ENCODE measurements at places on chromosomes 3 and 15.

- DNase-seq: peak; percentile 88
Observed at GRCh38 chr15:49718234-49718633, 97.4 kb downstream of the DTWD1 start.

DNA sequence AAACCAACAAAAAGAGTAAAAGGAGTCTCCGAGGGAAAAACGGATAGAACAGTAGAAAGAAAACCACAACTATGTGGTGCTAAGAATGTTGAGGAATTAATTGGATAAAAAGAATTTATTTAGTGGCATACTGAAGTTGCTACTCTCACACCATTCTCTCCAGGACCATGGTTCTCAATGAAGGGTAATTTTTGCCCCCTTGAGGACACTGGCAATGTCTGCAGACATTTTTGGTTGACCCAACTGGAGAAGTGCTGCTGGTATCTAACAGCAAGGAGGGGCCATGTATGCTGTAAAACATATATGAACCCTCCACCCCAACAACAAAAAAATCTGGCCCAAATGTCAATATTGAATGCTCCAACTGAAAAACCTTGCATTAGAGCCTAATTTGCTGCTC lies 85.9 kb upstream of the CSPG5 start:
- DNase-seq: peak; percentile 37

- no peak for DNase-seq
Observed at GRCh38 chr15:90419206-90419605, 31.2 kb downstream of the IQGAP1 start.

DNA sequence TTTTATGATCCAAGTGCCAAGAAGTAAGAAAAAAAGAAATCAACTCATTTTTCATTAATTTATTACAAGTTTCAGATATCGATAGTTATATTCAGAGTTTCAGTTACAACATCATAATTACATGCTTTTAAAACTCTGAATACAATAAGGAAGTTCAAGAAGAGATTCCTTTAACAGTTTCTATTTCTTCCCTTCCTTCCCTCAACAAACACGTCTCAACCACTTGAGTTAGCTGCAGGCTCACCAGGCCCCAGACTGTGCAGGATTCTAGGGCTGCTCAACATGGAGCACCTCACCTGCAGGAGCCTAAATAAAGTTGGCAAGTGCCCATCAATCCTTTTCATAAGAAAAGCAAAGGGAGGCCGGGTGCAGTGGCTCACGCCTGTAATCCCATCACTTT lies 79.2 kb upstream of the FNDC3B start:
- peak; percentile 39 for DNase-seq

- DNase-seq: no peak
Observed at GRCh38 chr3:80688814-80689213, 921.0 kb upstream of the ROBO1 start.

DNA sequence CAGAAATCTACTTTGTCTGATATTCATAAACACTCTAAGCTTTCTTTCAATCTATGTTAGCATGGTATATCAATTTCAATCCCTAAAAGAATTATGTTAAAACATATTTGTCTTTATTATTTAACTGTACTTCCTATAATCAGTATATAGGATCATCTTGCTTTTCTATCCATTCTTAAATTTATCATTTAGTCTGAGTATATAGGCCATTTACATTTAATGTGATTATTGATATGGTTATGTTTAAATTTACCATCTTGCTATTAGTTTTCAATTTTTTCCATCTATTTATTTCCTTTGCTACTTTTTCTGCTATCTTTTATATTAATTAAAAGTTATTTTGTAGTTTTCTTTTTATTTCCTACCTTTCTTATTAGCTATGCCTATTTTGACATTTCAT lies 174.8 kb upstream of the MBNL1 start:
- no peak for DNase-seq

- peak; percentile 6 for DNase-seq
Observed at GRCh38 chr3:12367346-12367745, 78.5 kb downstream of the PPARG start.

DNA sequence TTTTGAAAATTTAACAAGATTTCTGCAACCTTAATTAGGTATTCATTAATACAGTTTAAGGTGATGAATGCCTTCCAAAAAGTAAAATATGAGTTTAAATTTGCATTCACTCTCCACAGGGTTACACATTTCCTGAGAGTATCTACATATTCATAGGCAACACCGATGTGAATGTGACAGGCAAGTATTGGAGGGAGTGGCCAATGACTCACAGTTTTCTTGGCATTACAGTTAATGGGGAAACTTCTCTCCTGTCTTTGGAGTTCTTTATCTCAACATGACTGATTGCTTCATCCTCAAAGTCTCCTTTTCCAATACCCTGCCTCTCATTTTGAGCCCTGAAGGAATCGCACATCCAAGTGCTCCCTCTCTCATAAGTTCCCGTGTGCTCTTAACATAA lies 181.9 kb upstream of the CHL1 start:
- no peak for DNase-seq

GRCh38 chr15:46450112-46450809 lies 815.4 kb downstream of the SQOR start:
- DNase-seq: no peak

DNA sequence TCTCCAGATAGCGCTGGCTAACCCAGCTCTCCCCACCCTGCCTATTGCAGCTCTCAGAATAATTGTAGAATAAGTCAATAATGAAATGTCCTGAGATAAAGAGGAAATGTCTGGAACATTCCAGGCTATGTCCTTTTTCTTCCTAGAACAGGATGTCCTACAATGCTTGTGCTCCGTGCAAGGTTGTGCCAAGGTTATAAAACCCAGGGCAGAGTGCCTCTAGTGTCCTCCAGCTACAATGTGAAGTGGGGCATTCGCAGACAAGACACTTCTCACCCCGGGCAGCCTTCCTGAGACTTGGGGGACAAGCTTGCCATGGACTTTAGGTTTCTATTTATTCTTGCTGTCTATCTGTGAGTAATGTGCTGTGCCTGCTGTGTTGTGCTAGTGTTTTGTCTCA lies 900.6 kb downstream of the TUSC7 start:
- no peak for DNase-seq

- no peak for DNase-seq
Observed at GRCh38 chr3:158152186-158152585, 42.3 kb downstream of the RSRC1 start.

DNA sequence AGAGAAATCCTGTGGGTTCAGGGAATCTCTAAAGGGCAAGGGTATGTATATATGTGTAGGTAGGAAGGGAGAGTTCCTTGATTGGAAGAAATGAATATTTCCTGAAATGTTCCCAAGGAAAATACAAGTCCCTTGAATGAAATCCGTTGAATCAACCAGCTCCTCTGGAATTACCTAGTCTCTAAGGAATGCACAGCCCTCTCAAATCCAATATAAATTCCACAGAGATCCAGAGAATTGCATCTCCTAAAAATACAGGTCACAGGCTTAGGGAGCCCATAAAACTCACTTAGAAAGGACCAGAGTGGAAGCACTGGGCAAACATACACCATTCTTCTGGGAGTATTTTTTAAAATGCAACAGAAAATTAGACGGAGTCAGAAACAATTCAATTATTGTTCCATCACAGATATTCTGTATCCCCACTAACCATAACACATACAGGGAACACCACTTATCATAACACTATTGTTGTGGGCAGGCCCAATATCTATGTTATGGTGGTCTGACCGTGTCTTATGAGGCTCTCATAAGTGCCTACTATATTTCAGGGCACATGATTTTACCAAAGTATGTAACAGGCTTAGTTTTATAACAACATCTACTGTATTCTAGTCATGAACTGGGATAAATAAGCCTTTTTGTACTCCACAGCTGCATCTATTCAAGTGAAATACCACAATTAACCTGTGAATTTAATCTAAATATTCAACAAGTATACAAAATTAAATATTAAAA lies 43.7 kb downstream of the IGSF11 start:
- DNase-seq: no peak

- peak; percentile 30 for DNase-seq
Observed at GRCh38 chr3:38655708-38656300, 6.3 kb upstream of the SCN5A start.

- DNase-seq: no peak
Observed at GRCh38 chr3:42042747-42043098, 48.4 kb upstream of the TRAK1 start.

DNA sequence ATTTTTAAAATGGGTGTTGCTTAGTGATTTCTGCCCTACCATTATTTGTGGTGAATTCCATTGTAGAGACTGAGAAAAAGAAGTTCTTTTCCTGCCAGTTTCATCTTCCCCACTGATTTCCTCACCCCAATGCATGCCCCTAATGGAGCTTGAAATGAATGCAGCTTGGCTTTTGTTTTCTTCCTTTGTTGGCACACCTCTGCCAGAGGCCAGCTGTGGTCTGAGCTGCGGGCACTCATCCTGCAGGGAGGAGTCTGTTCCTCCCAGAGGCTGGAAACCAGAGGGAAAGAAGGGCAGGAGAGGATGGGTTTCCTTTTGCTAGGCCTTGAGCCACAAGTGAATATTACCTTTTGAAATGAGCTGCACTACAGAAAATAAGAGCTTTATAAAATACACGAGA lies 9.3 kb upstream of the ST8SIA2 start:
- no peak for DNase-seq

GRCh38 chr3:117137065-117137464 lies 427.5 kb downstream of the TUSC7 start:
- DNase-seq: no peak

- no peak for DNase-seq
Observed at GRCh38 chr3:98038286-98038685, 3.2 kb upstream of the GABRR3 start.

- DNase-seq: no peak
Observed at GRCh38 chr15:56366211-56366610, 985 bp downstream of the TEX9 start.

DNA sequence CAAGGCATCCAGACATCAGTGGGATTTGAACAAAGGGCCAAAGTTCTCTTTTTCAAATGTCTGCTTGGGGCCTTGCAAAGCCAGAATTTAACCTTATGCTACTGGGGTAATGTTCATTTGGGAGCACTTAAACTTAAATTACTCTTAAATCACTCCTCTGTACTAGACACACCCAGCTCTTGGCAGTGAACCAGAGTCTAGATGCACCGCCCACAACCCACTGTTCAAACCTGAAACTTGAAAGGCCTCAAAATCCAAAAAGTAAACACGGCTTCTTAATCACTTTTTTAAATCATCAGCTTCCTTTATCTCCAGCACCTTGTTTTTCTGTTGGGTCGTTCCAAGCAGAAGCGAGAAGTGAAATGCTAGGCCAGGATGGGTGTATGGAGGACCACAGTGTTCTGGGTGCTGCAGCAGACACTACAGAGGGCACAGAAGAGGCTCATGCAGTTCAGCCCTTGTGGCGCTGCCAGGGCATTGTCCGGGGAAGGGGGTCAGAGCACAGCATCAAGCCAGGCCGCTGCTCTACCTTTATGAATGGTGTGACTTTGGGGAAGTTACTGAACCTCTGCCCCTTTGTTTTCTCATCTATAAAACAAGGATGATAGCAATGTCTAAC lies 28.8 kb downstream of the MECOM start:
- DNase-seq: no peak

DNA sequence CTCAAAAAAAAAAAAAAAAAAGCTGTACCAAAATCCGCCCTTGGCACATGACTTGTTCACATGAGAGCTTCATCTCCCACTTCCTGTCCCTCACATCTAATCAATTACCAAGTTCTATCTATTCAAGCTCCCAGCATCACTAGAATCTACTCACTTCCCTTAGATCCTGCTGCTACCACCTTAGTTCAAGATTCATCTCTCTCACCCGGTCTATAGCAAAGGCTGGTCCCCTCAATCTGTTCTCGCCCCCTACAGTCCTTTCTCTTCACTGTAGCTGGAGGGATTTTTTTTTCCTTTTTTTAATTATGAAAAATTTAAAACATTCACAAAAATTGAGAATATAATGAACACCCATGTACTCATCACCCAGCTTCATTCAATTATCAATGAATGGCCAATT lies 16.7 kb upstream of the GPR160 start:
- DNase-seq: peak; percentile 34

DNA sequence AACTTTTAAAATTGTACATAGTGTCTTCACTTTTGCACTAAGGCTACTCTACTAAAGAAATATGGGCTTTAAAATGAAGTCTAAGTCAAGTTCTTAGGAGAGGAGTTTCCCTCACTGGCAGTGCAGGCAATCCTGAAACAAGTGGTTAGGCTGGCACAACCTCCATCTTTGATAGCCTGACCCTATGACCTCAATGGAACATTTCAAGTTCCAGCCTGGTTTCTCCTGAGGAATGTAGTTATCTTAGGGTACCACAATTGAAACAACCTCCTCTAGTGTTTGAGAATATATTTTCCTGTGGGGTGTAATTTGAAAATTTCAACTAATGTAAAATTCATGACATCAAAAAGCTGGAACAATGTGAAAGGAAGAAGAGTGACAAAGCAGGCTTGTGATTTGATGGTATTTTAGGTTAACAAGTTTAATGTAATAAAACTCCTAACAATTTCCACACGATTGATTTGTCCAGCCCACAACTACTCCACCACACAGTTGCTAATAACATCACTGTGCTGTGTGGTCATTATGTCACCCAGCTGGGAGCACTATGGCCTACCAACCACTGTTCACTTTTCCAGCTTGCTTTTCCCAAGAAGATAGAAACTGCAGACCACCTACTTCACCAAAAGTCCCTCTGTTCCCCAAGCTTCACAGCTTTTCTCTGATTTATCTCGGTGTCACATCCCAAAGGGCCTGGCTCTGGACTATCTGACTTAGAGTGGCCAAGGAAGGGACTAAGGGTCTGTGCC lies 1.8 kb downstream of the WWTR1 start:
- no peak for DNase-seq

- DNase-seq: no peak
Observed at GRCh38 chr3:139448104-139448503, 28.2 kb downstream of the RBP2 start.

DNA sequence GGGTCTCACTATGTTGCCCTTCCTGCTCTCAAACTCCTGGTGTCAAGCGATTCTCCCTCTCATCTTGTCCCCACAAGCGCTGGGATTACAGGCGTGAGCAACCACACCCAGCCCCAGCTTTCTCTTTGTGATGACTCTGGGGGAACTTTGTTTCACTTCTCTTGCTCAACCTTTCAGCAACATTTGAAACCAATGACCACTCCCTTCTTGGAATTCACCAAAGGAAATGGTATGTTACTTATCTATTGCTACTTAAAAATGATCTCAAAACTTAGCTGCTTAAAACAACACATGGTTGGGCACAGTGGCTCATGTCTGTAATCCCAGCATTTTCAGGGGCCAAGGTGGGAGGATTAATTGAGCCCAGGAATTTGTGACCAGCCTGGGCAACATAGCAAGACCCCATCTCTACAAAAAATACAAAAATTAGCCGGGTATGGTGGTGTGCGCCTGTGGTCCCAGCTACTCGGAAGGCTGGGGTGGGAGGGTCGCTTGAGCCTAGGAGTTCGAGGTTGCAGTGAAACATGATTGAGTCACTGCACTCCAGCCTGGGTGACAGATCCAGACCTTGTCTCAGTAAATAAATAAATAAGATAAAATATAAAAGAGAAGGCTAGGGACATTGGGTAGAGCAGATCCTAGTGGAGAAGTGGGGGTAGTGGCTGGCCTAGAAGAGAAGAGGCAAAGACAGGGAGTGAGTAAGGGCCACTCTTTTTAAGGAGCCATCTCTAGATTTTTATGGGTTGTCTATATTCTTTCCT lies 10.3 kb upstream of the COPG1 start:
- DNase-seq: peak; percentile 94
